ENCODE measurements at places on chromosomes 4 and X.

DNA sequence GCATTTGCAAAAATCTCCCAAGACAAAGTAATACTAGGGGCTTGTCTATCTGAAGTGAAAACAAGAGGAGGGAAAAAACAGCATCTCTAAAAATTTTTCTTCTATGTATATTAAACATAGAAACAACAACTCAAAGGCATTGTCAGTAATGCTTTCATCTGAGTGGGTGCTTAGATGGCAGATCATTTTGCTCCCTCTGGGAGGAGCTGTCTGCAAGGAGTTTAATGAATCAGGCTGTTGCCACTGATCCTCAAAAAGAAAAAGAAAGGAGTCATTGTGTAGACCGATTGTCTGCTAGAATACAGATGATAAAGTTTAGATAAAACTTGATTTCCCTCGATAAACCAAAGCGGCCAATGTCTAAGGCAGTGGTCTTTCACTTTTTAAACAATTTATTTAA is 49.7 kb upstream of the KLHL8 start:
- DNase-seq, result peak; percentile 18

GRCh38 chr4:52862639-52863161 is 583 bp downstream of the RASL11B start:
- no peak for DNase-seq

- DNase-seq, result no peak
Observed at GRCh38 chr4:178693816-178694215, 1251.6 kb upstream of the AGA start.

DNA sequence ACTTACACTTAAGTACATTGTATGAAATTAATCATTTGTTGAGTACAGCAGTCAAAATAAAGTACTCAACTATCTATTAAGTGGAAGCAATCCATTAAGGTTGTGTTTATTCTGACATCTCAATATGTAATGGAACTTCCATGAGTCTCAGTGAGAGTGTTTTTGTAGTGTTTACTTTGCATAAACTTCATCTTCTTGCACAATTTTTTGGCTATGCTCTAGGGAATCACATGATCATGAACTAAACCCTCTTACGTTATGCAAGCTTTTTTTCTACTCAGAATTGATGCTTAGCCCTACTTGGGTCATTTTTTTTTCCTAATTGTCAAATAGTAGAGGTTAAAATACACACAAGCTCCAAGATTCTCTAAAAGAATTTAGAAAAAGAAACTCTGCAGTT is 21.1 kb upstream of the PIGA start:
- no peak for DNase-seq

GRCh38 chr4:140870427-140870826 is 114.2 kb upstream of the TBC1D9 start:
- no peak for DNase-seq

DNA sequence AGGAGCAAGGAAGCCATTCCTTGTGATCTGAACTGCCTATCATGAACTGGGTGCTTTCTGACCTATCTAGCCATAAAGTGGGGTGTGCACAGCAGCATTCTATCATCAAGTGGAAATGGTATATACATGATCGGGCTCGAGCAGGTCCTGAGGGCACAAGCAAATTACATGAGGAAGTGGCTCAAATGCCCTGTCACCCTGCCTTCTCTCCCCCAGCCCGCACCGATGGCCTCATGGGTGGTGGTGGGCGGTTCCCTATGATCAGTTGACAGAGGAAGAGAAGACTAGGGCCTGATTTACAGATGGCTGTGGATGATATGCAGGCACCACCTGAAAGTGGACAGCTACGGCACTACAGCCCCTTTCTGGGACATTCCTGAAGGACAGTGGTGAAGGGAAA is 46.3 kb upstream of the BCLAF3 start:
- DNase-seq, result no peak

DNA sequence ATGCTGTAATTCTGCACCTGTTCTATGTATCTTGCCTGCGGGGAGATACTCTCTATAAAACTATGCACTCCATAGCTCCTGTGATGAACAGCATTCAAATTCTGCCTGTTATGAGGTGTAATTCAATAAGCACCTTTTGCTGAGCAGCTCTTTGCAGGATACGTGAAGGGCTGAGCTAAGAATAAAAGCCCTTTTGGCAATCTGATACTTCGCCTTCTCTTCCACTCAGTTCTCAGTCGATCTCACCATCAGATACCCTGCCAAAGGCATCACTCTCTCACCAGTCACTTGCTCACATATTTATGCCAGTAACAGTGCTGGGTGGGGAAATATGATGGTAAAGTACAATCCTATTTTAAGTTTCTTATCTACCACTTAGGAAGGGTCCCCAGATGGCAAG is 67.2 kb downstream of the RPS3A start:
- DNase-seq, result no peak

DNA sequence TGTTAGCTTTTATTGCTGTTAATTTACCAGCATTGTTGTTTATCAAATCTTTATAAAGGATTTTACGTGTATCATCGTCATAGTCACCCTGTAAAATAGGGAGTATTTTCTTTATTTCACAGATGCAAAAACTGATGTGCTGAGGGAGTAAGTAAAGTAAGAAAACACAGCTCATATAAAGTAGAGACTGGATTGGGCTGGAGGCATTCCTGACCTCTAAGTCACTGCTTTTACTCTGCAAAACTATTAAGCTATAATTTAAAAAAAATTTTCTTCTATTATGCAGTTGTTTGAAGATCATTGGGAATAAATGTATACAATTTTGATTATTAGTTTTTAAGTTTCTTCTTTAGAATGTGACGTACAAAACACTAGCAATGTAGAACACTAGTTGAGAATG is 45.9 kb downstream of the NUDT6 start:
- DNase-seq, result no peak

DNA sequence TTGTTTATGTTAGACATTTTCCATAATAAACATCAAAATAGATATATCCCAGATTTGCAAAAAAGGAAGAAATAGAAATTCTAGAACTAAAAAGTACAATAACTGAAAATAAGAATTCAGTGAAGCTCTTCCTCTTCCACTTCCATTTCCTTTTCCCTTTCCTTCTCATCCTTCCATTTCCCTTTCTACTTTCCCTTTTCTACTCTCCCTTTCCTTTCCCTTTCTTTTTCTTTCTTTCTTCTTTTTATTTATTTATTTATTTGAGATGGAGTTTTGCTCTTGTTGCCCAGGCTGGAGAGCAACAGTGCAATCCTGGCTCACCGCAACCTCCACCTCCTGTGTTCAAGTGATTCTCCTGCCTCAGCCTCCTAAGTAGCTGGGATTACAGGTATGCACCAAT is 30.6 kb upstream of the OPHN1 start:
- no peak for DNase-seq

DNA sequence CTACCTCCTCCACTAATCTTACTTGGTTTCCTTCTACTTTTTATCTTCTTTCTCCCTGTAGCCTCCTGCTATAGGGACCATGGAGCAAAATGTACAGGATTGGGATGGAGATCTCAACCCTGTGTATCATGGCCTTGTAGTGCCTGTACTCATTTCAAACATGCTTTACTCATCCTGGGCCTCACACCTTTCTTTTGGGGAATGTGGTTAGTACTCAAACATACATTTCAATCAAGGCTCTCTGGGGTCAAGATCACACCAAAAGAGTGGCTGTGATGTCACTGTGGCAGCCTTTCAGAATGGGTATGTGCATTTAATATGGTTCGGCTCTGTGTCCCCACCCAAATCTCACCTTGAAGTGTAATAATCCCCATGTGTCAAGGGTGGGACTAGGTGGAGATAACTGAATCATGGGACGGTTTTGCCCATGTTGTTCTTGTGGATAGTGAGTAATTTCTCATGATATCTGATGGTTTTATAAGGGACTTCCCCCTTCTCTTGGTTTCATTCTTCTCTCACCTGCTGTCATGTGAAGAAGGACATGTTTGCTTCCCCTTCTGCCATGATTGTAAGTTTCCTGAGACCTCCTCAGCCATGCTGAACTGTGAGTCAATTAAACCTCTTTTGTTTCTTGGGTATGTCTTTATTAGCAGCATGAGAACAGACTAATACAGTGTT is 205.1 kb downstream of the RASL11B start:
- DNase-seq, result no peak

DNA sequence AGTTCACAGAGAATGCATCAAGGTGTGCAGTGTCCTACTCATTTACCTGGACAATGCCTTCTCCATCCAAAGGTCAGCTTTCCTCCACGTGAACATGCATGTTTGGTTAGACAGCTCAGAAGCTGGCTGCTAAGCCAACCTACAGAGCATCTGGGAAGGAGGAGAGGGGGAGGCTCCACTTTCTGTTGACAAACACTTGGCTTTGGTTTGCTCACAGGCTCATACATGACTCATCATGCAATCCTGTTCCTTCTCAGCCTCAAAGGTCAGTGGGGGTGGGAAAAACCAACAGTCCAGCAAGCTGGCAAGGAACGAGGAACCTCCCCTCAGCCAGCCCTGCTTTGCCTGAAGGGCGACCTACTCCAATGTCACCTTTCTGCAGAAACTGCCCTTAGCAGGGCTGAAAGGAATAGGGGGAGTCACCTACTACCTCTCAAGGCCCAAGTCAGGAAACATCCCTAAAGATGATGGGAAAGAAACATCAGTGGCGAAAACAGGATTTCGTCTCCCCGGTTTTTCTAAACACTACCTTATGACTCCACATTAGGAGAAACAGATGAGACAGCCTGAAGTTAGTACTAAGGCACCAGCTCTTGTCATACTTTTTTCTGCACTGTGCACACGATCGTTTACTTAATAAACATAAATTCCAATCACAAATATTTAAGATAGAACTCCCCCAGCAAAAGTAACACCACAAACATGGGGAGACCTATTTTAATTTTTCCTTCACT is 37.9 kb downstream of the RELL1 start:
- peak; percentile 80 for DNase-seq

DNA sequence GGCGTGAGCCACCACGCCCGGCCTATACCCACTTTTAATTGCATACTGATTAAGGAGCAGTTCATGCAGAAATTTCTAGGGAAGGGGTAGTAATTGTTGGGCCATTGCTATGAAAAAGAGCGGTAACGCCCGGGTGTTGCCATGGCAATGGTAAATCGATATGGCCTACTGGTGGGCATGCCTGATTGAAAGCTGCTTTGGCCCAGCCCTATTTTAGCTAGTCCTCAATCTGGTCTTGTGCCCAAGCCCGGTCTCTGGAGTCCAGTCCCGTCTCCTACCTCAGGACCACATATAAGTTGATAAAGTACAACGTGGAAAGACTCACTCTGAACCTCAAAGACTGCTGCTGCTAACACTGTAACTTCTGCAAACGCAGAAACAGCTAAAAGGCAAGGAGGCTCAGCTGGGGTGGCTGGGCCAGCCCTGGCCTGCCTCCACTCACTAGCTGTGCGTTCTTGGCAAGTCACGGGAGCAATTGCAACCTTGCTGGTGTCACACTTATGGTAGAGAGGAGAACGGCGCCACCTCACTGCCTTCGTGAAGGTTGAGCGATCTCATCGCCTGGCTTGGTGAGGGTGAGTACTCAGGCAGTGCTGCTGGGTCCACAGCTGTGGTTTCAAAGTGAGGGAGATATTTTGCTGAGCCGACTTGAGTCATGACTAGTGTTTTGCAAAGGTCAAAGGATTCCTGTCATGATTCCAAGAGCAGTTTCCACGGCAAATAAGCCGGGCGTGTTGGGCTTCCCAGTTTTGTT is 57.0 kb upstream of the GRPEL1 start:
- peak; percentile 75 for DNase-seq

DNA sequence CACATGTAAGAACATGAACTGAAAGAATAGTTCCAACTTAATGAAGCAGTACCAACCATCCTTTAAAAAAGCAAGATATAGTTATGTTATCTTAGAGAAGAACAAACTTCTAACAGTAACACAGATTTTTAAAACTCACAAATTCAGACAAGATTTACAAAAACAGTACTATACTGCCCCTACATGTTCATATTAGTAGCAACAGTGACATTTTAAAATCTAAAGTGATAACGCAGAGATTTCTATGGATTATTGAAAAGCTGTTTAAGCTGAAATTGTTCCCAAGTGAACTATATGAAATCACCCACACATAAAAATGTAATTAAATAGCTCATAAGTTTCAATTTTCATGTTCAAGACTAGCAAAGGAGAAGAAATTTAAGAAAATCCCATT is 166.0 kb downstream of the FBXW7 start:
- DNase-seq, result no peak

- no peak for DNase-seq
Observed at GRCh38 chrX:29541038-29541437, 674.3 kb upstream of the MAGEB2 start.

- no peak for DNase-seq
Observed at GRCh38 chrX:15206306-15206705, 63.6 kb downstream of the ASB9 start.

DNA sequence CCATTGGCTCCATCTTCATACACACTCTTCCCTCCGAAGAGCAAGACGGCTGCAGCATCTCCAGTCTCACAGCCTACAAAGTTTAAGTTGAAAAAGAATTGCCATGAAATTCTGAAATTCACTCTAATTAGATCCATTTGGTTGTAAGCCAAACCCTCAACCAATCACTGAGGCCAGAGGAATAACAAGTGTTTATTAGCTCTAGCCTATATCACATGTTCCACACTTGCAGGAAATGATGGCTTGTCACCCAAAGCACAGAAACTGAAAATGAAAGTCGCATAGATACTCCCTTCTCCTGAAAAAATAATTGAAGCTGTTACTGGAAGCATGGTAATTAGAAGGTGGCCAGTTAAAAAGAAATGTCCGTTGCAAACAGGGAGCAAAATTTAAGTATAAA is 1071.8 kb downstream of the CCSER1 start:
- no peak for DNase-seq

DNA sequence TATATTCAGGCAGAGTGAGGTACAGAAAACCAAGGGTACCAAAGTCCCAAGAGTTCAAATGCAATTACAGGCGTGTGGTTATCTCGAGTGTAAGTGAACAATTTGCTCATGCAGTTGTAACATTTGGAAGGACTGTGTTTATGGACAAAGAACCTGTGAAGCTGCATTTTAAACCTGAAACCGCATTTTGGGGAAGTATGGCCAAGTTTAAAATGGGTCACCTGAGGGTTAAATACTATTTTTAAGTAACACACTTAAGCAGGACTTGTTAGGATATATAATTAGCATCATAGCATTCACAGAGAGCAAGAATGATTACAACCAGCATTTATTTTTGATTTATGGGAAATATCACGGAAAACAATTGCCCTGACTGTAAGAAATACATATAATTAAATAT is 79.1 kb upstream of the LCORL start:
- DNase-seq, result no peak

DNA sequence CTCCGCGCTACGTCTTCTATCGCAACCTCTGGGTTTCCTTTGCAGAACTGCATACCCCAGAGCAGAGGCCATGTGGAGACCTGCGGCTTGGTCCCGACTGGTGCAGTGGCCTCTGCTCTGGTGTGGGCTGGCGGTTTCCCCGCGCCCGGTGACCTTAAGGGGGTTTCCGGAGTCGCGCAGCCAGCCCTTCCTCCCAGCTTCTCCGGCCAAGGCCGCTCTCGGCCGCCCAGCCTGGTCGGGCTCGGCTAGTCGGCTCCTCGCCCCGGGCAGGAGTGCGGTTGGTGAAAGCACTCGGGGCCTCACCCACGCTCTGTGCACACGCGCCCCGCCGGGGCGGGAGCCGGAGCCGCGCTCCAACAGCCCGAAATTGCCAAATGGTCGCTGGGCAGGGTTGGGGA is 84.9 kb downstream of the BCOR start:
- no peak for DNase-seq

GRCh38 chr4:38609614-38610013 is 54.4 kb upstream of the KLF3 start:
- no peak for DNase-seq

Data from smooth muscle cell of the brain vasculature (primary cell).